AG20443 (cell line): ENCODE measurements at places on chromosomes 7 and 10.

- no peak for DNase-seq
These were observed 333.8 kb downstream of the GALNT17 start for GRCh38 chr7:71465741-71466189.

DNA sequence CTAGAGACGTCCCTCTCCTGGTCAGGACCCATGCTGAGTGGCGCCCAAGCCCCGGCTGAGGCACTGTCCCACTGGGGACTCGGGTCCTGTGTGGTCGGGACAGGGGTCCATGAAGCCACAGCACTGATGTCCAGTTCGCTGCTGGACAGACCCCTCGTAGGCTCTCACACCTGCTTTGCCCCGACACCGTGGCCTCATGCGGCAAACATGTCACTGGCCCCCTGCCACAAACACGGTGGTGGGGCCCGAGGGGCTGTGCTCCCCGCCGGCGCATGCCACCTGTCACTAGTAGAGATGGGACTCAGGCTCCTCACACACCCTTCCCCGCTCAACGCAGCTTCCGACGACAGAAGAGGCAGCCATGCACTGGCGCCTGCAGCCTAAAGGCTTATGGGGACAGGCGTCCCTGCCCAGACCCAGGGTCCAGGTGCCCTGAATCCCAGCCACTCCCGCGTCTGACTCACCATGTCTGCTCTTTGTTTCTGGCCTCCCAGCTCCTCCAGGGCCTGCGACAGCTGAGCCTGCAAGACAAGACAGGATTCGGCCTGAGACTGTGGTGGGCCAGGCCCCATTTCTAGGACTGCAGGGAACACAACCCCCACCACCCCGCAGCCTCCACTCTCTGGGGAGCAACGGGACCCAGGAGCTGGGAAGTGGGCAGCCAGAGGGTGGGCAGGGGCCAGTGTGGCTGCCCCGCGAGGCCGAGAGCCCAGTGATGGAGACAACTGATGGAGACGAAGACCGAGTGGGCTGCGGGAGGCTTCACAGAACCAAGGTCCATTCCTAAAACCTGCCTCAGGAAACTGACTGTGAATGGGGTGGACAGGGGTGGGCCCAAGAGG lies 230.9 kb downstream of the MAD1L1 start:
- DNase-seq = no peak

- no peak for DNase-seq
These were observed 22.8 kb downstream of the CALML3 start for GRCh38 chr10:5547681-5547930.

- no peak for DNase-seq
These were observed 387.0 kb upstream of the SEMA3D start for GRCh38 chr7:85573844-85574243.

DNA sequence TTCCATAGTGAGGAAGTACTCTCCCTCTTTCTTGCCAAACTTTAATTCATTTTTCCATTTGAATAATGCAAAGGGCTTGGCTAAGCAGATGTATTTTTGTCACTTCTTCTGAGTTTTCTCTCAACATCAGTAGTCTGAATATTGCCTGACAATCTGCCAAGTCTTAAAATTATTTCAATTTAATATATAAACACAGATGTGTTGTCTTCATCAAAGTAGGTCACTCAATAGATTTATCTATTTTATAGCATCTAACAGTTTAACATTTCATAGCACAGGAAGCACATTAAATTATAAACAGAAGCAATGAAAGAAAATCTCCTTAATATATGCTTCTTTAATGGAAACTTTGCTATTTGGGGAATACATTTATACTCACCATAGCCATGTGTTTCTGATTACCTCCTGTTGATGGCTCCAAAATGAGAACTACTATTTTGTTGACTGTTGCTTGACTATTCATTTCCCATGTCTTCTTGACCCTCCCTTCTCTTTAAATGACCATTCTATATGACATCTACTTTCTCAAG lies 4.5 kb downstream of the CPED1 start:
- DNase-seq = no peak

DNA sequence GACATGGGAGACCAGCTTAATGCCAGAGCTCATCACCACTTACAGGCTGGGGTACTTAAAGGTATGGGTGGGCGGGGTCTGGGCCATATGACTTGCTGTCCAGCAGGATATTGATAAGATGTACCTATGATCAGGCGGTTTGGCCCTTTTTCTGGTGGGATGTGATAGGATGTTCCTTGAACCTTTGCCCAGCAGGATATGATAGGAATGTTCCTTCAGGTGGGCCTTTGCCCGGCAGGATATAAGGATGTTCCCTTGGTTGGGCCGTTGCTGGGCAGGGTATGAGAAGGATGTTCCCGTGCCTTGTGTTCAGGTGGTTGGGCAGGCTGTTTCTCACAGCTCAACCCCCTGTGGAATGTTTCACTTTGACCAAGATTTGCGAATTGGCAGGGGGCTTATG lies 187.2 kb upstream of the CXCL12 start:
- no peak for DNase-seq

DNA sequence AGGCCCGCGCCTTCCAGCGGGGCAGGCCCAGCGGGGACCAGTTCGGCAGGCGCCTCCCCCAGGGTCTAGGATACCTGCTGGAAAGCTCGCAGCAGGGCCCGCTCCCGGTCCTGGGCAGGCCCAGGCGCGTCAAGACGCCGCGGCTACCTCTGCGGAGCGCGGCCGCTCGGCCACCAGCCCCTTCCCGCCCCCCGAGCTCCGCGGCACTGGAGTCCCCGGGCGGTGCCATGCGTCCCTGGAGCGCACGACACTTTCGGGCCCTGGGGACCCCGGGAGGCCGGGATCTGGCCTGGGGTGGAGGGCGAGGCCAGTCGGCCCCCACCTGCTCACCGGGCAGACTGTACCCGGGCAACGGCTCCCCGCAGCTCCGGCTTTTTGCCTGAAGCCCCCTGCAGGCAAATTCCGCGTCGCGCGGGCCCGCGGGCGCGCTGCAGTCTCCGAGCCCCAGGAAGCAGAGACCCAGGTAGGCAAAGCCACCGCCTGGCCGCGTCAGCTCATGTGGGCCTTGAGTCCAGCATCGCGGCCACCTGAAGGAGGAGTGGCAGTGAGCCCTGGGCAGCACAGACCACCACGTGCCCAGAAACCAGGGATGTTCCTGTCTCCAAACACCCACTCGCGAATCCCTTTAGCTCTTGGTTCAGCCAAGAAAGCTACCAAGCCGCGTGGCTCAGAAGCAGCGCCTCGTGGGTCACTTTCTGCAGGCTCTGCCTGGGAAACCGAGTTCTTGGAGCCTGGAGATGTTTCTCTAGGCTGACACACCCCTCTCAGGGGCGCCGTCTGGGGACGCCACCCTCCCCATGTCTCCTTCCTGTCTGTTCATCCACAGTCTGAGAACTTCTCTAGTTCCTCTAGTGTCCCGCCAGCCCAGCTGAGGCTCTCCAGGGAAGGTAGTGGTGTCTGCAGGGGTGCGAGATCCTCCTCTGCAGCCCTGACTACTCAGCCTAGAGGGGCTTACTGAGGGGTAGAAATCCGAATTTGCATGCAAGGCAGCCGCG lies 46.1 kb upstream of the APBB1IP start:
- DNase-seq = no peak

DNA sequence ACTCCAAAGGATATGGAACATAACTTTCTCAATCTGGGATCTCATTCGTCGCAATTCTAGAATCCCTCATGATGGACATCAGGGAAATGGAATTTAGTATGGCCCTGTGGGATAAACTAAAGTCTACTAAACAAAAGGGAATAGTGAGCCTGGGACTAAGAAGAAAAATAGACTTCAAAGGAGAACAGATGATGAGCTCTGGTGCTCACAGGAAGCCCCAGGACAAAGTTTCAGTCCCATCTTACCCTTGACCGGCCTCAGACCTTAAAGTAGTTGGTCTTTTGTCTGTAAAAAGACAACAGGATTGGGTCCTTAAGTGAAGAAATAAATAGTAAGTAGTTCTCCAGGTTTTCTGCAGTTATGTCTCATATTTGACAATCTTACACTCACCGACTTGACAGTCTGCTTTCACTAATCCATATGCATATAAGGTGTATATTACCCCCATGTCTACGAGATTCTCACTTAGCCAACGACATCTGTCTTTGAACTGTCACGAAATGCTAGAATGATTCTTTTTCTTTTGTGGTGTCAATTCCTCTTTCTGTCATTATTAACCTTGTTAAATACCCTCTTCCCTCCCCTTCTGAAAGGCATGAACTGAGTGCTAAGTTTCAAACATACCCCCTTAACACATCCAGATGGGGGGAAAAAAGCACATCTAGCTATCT lies 10.9 kb upstream of the IKZF1 start:
- no peak for DNase-seq
